ENCODE measurements at places on chromosomes 1 and 21. TPM values are rescaled to one million over a fixed set of nuclear protein-coding genes. Genes with fewer than 3 reads are reported as not detected.

DNA sequence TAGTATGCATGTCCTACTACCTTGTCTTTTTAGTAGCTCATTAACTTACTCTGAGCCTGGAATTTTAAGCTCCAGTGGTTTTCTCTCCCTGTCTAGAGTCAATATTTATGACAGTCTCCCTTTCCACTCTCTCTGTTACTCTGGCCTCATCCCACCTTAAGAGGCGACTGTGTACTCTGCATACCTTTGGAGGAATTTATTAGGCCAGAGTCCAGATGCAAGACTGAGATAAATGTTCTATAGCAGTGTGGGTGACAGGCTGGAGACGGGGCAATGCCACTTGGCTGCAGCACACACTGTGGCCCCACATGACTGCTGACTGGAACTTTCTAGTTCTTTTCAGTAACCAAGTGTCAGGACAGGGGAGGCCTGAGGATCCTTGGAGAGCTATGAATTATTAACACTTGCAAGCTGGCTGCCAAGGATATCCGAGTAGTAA, 4.1 kb upstream of the PDZK1 start:
- DNase-seq: no peak

DNA sequence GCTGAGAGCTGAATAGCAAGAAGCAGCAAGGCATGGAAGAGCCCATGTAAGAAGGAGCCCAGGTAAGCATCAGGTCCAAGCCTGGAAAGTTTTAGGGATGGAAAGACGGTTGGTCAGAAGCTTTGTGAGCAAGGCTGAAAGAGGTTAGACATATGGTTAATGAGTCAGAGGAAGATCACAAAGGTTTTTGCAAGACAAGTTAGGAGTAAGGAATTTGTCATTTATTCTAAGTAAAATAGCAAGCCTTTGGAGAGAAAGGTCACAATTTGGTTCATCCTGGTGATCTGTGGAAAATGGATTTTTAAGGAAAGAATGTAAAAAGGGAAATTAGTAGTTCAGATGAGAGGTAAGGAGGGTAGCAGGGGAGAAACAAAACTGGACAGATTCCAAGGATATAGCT, 106.7 kb downstream of the DPYD start:
- no peak for DNase-seq

DNA sequence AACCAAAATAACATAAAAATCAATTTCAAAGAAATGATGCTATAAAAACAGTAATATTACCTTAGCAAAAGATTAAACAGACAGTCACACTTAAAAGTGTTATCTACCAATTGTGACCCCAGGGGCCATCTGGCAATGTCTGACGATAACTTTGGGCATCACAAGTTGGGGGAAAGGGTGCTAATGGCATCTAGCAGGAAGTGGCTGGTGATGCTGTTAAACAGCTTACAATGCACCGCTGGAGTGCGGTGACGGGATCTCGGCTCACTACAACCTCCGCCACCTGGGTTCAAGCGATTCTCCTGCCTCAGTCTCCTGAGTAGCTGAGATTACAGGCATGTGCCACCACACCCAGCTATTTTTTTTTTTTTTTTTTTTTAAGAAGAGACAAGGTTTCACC, 27.6 kb downstream of the NUP133 start:
- DNase-seq: no peak

- DNase-seq: no peak
These were observed 208.7 kb downstream of the SIPA1L2 start for GRCh38 chr1:232421143-232421796.

- no peak for DNase-seq
These were observed 106.9 kb downstream of the KCND3 start for GRCh38 chr1:111882559-111882958.

DNA sequence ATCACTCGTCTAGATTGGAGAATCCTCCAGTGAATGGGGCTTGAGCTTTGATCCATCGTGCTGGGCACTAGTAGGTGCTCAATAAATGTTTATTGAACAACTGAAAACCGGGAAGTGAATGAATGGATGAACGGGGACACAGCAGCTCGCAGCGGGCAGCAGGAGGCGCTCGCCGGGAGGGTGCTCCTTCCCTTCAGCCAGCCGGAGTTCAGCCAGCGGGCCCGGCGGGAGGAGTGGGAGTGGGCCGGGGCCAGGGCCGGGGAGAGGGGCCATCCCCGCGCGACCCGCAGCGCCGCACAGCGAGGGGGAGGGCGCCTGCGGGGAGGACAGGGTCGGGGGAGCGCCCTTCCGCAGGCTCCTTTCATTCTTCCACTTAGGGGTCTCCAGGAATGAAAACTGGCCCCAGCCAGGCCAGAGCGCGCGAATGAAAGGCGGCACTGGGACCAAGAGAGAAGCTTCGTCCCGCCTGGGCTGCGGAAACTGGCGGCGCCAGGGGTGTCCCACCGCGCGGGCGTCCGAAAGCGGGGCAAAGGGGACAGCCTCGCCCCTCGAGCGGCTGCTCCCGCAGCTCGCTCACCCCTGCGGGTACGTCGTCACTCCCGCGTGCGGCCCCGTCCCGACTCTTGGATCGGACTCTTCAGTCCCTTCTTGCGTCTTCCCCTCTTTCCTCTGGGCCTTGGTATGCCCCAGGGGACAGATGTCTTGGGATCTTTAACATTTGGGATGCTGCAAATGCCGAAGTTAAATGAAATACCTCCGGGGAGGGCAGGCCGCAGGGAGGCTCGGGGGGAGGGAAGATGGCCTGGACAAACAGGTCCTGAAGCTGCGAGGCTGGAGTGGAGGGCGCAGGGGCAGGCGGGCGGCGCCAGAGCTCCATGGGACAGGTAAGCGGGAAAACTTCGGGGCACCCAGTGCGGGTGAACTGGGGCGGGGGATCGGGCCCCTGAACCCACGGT, 3.6 kb upstream of the INAVA start:
- peak; percentile 45 for DNase-seq

- no peak for DNase-seq
These were observed 2.5 kb upstream of the RGS4 start for GRCh38 chr1:163066686-163067085.

DNA sequence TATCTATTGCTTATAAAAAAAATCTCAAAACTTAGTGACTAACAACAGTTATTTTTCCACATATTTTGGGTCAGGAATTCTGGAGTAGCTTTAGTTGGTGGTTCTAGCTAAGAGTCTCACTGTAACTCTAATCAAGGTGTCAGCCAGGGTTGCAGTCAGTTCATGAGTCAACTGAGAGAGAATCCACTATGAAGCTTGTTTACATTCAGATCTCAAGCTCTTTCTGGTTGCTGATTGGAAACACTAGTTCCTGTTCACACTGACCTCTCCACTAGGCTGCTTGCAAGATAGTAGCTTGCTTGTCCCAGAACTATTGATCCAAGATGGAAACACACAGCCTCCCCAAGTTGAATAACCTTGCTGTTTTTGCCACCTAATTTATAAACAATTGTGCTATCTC, 1192.1 kb upstream of the B3GALT2 start:
- DNase-seq: no peak

DNA sequence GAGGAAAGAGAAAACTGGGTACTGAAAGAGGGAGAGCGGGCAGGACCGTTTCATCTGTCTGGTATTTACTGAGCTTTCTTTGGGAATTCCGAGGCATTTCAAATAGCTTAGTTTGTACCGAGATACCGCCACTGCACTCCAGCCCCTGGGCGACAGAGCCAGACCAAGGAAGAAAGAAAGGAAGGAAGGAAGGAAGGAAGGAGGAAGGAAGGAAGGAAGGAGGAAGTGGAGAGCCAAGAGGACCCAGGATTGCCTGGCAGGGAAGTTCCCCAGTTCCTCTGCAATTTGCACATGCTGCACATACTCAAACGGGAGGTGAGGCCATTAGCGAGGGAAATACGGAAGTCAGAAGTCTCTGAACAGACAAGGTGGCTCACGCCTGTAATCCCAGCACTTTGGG, 961 bp upstream of the FUCA1 start:
- no peak for DNase-seq

DNA sequence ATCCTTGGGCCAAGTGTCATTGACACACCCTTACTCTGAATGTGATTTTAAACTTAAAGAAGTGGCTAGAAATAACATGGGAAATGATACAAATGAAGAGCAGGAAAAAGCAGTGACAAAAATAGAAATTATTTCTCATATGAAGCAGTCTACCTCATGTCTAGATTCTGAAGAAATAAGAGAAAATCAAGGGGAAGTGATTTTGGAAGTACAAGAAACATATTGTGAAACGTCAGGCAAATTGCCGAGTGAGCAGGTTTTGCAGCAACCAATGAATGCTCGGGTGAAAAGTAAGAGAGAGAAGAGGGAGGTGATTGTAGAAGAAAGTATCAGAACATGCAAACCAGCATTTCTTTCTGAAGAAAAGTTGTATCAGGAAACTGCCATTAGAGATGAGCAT, 130.7 kb downstream of the MACF1 start:
- DNase-seq: no peak

The TMEM53 gene
- total RNA-seq: 10.6 TPM

The NHLH1 gene
- not detected for total RNA-seq

The SLFNL1 gene
- total RNA-seq: not detected

All from MG63 (cell line).